Frontal cortex (tissue), 4 donors: ENCODE measurements at places on chromosomes 6 and 20.

DNA sequence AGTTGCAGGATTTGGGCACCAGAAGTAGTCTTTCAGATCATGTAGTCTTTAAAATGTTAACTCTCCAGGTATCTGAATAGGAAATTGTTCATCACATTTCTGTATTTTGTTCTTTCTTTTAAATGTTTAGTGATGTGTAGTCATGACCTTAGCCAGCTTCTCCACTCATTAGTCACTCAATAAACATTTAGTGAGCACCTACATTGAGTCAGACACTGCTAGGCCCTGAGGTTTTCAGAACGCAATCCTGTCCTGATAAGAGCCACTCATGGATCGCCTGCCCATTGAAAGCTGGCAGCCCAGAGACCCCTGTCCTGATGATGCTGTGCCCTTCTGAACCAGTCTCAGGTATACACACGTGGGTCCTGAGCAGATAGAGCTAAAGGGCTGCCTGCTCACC, 163.4 kb upstream of the HEY2 start:
- DNase-seq, result no peak

DNA sequence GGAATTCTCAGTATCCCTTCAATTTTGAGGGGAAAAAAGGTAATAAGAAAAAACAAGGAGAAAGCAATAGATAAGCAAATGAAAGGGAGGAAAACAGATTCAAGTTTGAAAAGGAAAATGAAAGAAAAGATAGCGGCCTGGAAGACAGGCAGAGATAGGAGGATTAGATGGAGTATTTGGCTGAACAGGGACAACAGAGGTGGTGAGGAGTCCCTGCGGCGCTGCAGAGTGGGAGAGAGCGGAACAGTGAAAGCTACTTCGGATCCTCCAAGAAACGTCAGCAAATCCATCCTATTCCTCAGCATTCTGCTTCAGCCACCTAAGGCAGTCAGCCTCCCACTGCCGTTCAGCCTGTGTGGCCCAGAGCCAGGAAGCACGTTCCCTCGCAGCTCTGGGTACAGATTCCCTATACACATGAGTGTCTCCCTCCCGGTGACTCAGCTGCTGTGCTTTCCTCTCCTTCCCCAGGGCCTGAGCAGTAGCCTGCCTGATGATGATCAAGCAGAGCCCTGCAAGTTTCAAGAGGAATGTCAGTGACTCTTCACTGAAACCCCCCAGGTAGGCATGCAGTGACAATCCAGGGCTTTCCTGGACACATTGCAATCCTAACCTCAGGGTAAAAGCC, 43.4 kb upstream of the CDYL start:
- no peak for DNase-seq

DNA sequence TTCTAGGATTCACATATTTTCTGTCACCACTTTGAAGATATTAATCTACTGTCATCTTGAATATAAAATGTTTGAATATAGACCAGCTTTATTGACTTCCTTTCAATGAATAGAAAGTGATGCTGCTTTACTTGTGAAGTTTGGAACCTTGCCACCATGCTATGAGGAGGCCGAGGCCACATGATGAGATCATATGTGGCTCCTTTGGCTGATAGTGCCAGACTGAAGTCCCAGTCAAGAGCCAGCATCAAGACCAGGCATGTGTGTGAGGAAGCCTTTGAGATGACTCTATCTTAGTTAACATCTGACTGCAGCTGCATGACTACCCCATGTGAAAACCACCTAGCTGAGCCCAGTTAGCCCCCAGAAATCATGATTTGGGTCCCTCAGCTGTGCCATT, 169.5 kb downstream of the OTOR start:
- no peak for DNase-seq

DNA sequence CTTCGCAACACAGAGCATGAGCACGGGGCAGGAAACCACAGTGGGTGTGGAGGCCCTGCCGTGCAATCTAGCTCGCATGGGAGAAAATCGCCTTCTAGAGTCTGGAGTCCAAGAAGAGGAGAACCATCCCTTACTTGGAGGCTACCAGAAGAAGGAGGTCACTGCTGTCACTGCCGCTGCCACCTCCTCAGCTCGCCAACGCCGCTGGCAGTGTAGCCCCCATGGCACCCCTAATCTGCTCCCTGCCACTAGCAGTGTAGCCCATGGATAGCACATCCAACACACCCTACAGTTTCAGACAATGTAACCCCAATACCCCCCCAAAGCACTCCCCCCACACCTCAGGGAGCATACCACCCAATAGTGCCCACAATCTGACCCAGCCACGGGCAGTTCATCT, 438.0 kb upstream of the ZNF337 start:
- no peak for DNase-seq
